CD4-positive, alpha-beta T cell (primary cell): ENCODE measurements at places on chromosomes 6 and 20.

DNA sequence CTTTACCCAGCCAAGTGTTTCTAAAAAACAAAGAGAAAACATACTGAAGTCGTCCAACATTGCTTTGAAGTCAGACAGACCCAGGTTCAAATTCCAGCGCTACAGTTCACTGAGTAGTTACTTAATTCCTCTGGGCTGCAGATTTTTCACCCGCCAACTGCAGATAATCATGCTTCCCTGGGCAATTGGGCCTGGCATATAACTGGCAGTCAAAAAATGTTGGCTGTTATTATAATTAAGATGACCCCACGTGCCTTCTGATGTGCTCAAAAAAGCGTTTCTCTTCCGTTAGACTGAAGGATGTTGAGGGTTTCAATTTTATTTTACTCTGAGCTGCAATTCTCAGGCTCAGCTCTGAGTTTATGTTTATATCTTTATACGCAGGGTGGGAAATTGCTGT, 156.1 kb upstream of the CITED2 start:
- no peak for DNase-seq

GRCh38 chr6:48747040-48747439, 636.0 kb upstream of the PTCHD4 start:
- no peak for DNase-seq

DNA sequence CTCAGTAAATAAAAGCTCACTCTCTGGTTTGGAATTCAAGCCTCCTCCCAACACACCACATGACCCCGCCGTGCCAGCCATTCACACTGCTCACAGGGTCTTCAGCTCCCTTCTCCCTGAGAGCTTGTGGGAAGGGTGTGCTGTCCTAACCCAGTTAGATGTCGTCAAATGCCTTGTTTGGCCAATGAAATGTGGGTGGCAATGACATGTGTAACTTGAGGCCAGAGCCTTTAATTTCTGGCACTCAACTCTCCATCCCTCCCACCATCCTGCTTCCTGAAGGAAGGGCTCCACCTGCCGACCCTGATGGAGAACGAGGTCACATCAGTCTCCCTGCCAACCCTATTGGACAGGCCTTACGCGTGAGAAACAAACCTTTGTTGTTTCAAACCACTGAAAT, 224.5 kb upstream of the AGPAT4 start:
- DNase-seq = no peak

- DNase-seq = no peak
Measured at GRCh38 chr6:154001494-154002285, 37.4 kb upstream of the OPRM1 start.

DNA sequence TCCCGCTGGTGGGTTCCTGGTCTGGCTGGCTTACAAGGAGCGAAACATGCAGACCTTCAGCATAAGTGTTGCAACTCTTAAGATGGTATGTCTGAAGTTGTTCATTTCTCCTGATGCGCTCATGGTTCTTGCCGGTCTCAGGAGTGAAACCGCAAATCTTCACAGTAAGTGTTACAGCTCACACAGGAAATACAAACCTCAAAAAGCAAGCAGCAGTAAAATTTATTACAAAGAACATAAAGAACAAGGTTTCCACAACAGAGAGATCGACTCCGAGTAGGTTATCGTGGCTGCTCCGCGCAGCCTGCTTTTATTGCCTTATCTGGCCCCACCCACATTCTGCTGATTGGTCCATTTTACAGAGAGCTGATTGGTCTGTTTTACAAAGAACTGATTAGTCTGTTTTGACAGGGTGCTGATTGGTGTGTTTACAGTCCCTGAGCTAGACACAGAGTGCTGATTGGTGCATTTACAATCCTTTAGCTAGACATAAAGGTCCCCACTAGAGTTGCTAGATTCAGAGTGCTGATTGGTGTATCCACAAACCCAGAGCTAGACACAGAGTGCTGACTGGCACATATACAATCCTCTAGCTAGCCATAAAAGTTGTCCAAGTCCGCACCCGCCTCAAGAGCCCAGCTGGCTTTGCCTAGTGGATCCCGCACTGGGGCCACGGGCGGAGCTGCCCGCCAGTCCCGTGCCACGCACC, 39.2 kb downstream of the TRIM27 start:
- peak; percentile 86 for DNase-seq

- DNase-seq = no peak
Measured at GRCh38 chr6:132167929-132168892, 217.0 kb upstream of the CCN2 start.

GRCh38 chr20:57498425-57499400, 26.2 kb downstream of the CTCFL start:
- DNase-seq = no peak

DNA sequence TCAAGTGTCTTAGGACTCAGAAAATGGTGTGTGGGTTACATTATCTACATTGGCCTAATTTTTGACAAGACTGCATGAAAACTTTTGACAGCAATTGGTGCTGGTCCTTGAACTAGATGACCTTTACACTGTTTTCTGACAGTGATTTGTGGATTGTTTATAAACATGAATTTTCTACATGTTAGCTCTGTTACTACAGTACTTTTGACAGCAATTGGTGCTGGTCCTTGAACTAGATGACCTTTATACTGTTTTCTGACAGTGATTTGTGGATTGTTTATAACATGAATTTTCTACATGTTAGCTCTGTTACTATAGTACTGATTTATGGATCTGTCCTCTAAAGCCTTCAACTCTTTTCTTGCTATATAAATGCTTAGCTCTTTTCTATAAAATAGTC, 16.7 kb downstream of the KCTD20 start:
- no peak for DNase-seq

- DNase-seq = no peak
Measured at GRCh38 chr6:8941577-8941976, 506.2 kb upstream of the SLC35B3 start.

DNA sequence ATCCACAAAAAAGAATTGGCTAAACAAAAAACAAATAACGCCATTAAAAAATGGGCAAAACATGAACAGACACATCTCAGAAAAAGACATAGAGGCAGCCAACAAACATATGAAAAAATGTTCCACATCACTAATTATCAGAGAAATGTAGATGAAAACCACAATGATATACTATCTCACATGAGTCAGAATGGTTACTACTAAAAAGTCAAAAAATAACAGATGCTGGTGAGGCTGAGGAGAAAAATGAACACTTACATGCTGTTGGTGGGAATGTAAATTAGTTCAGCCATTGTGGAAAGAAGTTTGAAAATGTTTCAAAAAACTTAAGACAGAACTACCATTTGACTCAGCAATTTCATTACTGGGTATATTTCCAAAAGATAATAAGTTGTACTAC, 430.1 kb upstream of the JAG1 start:
- DNase-seq = no peak

GRCh38 chr6:32941214-32941768, 463 bp upstream of the HLA-DMB start:
- DNase-seq = peak; percentile 21

GRCh38 chr20:56440346-56441007, 27.9 kb upstream of the RTF2 start:
- DNase-seq = no peak

DNA sequence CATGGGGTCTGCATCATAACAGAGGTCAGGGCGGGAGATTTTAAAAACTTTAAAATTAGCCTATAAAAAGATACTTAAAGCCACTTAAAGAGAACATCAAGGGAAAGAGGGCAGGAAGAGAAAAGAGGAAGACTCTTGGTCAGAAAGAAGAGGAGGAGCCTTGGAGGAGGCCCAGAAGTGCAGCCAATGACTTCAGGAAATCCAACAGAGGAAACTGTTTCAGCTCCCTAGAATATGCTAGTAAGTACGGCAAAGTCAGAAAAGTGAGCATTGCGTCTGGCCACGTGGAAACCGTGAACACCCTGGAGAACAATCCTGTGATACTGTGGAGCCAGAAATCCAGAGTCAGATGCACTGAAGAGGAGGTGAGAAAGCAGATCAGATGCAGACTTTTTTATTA, 22.5 kb upstream of the NHSL1 start:
- DNase-seq = no peak

GRCh38 chr6:119173249-119174084, 95.0 kb upstream of the FAM184A start:
- no peak for DNase-seq

DNA sequence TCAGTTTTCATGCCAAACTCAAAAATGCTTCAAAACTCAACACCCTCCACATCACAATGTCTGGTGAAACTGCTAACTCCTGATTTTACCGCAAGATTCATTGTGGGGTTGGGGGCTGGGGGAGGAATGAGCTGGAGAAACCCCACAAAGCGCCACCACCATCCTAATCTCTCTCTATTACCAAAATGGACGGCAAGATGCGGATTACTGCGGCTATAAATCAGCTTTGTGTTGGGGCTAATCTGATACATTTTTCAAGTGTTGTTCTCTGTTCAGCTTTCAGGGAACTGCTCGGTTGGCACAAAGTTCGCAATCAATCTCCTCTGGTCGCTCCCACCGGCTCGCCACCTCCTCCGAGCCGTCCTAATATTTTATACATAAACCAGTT, 83.7 kb downstream of the TMEM242 start:
- DNase-seq = no peak

GRCh38 chr6:32744776-32745175, 3.6 kb downstream of the HLA-DQA2 start:
- DNase-seq = no peak

DNA sequence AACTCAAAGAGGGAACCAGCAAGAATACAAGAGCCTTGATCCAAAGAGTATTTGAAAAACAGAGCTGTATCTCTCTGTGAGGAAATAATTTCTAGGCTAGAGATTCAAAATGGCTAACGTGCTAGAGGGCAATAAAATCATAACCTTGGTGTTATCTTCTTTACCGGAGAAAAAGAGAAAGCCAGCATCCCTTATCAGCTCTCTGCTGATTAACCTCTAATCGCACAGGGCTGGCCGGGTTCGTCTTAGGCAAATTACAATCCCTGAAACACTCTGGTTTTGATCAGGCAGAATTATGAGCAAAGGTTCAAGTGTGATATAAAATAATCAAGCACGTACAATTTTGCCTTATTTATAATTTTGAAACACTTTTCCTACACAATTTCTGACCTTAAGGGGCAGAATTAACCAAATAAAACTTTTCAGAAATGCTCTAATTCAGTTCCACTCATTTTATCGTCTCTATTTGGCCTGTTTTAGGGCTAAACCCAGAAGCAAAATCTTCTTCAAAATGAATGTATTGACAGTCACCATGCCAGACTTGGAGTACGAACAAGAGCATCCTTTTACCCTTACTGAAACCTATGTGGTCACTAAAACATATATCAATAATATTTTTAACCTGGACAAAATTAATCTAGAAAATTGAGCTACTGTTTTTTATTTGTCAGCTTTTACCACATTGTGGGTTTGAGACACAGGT, 13.7 kb downstream of the PSMB9 start:
- DNase-seq = no peak

DNA sequence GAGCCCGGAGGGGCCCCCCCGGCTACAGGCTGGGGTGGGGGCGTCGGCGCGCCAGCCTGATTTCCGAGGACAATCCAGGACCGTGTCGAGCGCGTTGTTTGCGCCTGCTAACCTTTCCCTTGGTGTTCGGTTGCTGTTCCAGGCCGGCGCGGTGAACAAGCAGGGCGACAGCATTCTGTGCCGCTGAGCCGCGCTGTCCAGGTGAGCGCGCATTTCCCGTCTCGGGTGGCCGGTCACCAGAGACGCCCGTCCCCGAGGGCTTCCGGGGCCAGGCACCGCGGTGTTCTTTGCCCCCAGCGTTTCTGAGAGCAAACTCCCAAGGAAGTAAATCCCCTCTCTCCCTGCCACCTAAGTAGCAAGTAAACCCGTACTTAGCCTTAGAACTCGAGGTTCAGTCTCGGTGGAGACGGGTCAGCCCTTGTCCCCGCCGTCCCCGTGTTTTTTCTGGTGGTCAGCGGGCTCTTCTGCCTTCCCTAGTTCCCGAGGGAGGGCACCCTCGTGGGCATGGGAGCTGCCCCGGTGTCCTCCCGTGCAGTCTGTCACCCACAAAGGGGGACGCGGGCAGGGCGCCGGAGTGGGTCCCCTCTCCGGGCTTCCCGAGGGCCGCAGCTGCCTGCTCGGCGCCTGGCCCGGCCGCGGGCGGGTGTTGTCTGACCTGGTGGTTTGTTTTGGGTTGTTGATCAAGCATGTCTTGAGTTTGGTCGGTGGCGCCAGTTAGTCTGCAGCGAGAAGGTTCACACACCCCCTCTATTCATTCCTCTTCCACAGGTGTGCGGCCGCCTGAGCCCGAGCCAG, 1.5 kb downstream of the ID4 start:
- DNase-seq = no peak

GRCh38 chr6:157343732-157344131, 20.4 kb upstream of the TMEM242 start:
- DNase-seq = no peak

DNA sequence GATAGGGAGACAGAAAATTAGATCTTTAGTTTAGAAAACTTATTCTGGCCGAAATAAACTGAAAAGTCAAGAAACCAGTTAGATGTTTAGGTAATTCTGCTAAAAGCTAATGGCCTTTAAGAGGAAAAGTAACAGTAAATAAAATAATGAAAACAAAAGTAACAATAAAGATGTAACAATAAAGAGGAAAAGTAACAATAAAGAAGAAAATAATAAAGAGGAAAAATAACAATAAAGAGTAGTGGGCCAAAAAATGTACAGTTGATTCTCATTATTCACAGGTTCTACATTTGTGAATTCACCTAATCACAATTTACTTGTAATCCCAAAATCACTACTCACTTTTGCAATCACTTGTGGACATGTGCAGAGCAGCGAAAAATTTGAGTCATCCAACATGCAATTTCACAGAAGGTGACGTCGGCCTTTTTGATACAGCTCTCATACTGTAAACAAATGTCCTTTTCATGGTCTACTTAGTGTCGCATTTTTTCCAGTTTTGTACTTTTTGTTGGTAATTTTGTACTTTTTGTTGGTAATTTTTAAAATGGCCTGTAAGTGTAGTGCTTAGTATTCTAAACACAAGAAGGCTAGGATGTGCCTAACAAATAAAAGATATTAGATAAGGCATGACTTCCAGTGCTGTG, 24.0 kb downstream of the HBS1L start:
- no peak for DNase-seq

DNA sequence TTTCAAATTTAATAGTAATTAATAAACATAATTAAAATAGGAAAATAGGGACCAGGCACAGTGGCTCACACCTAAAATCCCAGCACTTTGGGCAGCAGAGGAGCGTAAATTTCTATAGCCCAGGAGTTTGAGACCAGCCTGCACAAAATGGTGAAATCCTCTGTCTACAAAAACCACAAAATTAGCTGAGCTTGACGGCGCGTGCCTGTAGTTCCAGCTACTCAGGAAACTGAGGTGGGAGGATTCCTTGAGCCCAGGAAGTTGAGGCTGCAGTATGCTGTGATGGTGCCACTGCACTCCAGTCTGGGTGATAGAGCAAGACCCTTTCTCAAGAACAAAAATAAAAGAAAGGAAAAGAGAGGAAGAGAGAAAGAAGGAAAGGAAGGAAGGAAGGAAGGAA, 1387.0 kb upstream of the ADGRB3 start:
- DNase-seq = no peak

- peak; percentile 31 for DNase-seq
Measured at GRCh38 chr6:73695619-73696421, at the start of gene CD109. Gene CD109, plus strand, starts transcription at chr6:73696203. Its CDS starts 13 bp downstream, at chr6:73696216.

DNA sequence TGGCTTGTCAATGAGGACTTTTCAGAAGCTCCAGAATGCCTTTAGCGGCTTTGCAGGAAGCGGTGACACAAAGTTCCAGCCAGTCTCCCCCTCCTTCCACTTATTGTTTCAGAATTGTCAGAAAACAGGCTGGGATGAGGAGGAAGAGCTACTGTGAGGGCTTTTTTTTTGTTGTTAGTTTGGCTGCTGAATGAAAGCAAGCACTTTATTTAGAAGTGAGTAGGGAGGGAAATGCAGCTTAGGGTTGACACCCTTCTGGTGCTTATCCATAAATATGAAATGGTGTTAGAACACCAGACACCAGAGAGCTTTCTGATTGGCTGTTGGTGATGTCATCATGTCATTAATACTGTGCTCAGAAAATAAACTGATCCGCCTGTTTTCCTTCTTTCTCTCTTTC, 251.5 kb downstream of the SOX4 start:
- DNase-seq = no peak
